Psoas muscle (tissue), 8 donors: ENCODE measurements at places on chromosomes 6 and 20. TPM values are rescaled to one million over a fixed set of nuclear protein-coding genes. Genes with fewer than 3 reads are reported as not detected.

Gene EYA4
- total RNA-seq: 48.3 TPM

Gene RSPO4
- 0.13 TPM for total RNA-seq

Gene ATP9A
- total RNA-seq: 20.6 TPM

Gene MYLK4
- total RNA-seq: 1.2 TPM

Gene ECT2L
- not detected for total RNA-seq

Gene SLC17A1
- total RNA-seq: not detected

Gene ADTRP
- total RNA-seq: not detected

Gene DOK5
- total RNA-seq: 11.7 TPM

Gene CPXM1
- 0.44 TPM for total RNA-seq

Gene SUMO4
- total RNA-seq: 0.26 TPM
